ENCODE measurements at places on chromosomes 6 and 20.

DNA sequence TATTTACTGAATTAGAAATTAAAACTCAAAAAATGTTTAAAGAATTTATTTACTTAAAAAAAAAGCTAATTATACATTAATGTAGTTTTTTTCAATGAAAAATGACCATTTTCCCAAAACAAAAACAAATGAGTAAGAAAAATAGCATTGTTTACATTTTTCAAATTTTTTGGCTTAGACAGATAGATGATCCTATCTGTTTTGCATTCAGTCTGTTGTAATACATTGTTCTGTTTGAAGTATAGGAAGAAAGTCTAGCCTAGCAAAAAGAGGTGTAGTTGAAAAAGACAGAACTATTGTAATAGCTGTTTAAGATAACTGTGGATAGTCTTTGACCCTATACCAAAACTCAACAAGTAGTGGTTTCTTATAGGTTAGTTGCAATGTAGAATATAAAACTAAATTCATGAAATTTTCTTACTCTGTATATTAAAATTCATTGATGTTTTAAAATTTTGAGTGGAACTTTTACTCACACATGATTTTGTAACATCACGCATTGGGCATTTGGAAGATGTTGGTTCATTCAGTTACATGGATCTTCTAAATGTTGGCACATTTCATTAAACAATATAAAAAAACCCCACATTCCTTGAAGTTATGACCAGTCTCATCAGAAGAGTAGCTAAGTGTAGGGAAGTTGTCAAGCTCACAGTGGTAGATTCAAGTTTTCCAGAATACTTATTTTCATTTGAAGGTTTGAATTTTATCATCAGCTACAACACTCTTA lies 62.0 kb downstream of the KCNS1 start:
- DNase-seq = no peak

GRCh38 chr20:38192323-38192885 lies 27.3 kb upstream of the TGM2 start:
- DNase-seq = no peak

- DNase-seq = no peak
These were observed 83.1 kb downstream of the IRF4 start for GRCh38 chr6:474453-475185.

DNA sequence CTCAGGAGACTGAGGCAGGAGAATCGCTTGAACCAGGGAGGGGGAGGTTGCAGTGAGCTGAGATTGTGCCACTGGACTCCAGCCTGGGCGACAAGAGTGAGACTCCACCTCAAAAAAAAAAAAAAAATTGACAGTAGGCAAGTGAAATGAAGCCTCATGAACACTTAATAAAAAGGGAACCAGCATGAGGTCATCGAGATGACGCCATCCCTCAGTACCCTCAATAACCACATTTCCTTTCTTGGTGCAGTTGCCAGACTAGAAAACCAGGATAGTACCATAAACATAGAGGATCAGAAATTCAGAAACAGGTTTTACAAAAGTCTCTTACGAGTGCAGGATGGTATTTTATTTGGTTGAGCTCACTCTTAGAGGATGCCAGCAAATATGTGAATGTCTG lies 584.1 kb downstream of the MAFB start:
- no peak for DNase-seq

GRCh38 chr6:110329714-110330436 lies 28.3 kb downstream of the METTL24 start:
- no peak for DNase-seq

DNA sequence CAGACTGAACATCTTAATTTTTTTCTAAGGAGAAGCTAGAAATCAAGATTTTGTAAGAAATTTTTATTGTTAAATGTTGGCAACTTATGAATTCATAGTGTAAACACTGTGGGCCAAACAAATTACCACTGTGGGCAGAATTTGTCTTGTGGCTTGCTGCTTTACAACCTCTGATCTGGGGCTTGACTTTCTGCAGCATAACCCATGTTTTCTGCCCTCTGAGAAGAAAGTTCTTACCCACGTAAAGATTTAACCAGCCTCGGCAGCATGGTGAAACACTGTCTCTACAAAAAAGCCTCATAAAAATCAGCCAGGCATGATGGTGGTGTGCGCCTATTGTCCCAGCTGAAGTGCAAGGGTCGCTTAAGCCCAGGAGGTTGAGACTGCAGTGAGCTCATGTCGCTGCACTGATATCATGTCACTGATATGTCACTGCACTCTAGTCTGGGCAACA lies 12.9 kb downstream of the ITCH start:
- no peak for DNase-seq

DNA sequence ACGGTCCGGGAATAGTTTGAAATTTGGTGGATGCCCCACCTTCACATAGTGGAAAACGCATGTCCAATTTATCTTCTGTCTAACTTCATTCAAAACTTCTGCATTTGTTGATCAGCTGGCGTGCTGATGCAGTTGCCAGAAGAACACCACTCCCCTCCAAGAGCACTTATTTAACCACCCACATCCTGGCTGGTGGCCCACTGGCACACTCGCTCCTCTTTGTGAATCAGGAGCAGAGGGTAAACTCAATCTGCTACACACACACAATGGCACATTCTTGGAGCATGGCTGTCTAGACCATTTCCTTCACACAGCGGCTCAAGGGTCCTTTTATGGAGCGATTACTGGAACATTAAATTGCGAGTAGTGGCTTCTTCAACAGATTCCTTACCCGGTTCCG lies 55.1 kb upstream of the CEP162 start:
- no peak for DNase-seq

- DNase-seq = no peak
These were observed 188.0 kb upstream of the TENT5A start for GRCh38 chr6:81940451-81940985.

GRCh38 chr20:9886227-9886626 lies 47.4 kb upstream of the PAK5 start:
- DNase-seq = no peak

GRCh38 chr6:134229520-134229919 lies 88.4 kb downstream of the SGK1 start:
- no peak for DNase-seq

DNA sequence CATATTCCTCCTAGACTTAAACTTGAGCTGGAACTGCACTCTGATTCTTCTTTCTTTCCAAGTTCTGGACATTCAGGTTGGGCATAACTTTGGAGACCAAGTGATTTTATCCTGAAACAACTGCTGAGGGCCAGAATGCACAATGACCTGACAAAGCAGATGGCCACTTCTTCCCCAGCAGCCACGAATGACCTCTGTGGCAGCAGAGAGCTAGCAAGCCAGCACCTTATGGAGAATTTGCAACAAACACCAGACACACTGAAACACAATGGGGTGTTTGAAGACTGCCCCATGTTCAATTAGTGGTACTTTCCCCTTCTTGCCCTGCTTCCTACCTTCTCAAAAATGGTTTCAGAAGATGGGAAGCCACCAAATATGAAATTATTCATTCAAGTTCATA lies 4.2 kb upstream of the TENT5A start:
- no peak for DNase-seq

- no peak for DNase-seq
These were observed 255.1 kb downstream of the CDH26 start for GRCh38 chr20:60213126-60213893.

DNA sequence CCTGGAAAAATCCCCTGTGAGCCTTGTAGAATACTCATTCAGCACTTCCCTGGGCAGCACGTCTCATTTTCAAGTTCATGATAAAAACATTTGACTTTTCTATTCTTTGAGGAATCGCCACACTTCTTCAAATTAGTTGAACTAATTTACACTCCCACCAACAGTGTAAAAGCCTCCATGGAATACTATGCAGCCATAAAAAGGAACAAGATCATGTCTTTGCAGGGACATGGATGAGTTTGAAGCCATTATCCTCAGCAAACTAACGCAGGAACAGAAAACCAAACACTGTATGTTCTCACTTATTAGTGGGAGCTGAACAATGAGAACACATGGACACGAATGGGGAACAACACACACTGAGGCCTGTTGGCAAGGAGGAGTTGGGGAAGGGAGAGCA lies 102.0 kb upstream of the HEY2 start:
- no peak for DNase-seq

- DNase-seq = no peak
These were observed 41.1 kb upstream of the RFPL4B start for GRCh38 chr6:112305795-112306564.

GRCh38 chr6:50720623-50721022 lies 7.3 kb downstream of the TFAP2D start:
- DNase-seq = no peak

DNA sequence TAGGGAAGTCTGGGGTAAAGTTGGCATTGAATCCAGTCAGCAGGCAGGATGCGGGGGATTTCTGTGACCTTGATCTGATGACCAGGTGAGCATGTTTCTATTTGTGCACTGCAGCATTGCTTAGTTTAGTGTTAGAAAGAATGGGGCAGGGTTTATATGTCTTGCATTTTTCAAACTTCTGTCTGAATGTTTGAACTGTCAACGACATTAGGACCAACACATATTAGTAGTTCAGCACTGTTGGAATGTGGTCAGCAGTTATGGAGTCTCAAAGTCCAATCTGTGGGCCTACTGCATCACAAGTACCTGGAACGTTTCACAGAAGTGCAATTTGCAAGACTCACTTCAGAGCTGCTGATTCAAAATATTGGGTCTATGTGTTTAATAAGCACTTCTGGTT lies 276.6 kb upstream of the BMP2 start:
- DNase-seq = no peak

GRCh38 chr6:165484178-165484889 lies 174.9 kb upstream of the C6orf118 start:
- DNase-seq = no peak

- peak; percentile 68 for DNase-seq
These were observed 4.5 kb downstream of the DLL1 start for GRCh38 chr6:170286246-170286933.

DNA sequence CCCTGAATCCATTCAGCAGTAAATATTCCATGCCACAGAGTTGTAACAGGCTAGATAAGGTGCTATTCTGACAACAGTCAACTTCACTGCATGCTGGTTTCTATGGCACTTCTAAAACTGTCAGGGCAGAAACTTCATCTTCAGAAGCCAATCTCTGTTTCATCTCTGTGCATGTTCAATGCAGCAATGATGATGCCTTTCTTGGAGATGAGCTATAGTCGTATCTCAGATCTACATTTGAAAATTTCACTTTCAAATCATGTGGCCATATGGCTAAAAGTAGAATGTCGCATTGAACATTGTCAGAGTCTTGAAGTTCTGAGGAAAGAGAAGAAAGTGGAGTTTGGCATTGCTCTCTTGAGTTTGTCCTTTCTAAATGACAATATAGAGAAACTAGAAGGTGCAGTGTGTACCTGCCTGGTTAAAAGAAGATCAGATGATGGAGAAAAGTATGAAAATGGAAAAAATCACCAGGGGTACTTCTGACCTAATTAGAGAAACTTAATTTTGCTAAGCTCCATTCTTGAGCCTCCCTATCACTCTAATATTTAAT lies 49.0 kb upstream of the VSTM2L start:
- DNase-seq = no peak

GRCh38 chr20:40251284-40251932 lies 437.6 kb downstream of the MAFB start:
- DNase-seq = no peak

GRCh38 chr6:161061576-161061975 lies 70.0 kb downstream of the MAP3K4 start:
- DNase-seq = no peak

DNA sequence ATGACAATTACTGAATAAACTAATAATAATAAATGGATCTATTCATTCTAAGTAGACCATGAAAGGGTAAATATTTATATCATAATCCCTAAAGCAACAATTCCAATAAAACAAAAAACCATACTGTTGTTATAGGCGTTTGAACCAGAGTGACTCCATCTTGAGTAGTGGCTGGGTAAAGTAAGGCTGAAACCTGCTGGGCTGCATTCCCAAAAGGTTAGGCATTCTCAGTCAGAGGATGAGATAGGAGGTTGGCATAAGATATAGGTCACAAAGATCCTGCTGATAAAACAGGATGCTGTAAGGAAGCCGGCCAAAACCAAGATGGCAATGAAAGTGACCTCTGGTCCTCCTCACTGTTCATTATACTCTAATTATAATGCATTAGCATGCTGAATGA lies 8.3 kb downstream of the OR2H1 start:
- DNase-seq = no peak

GRCh38 chr20:44586289-44586911 lies 4.0 kb downstream of the PKIG start:
- no peak for DNase-seq

GRCh38 chr20:25220810-25221591 lies 25.5 kb downstream of the ENTPD6 start:
- DNase-seq = no peak

GRCh38 chr6:166204852-166205650 lies 37.4 kb upstream of the TBXT start:
- no peak for DNase-seq

DNA sequence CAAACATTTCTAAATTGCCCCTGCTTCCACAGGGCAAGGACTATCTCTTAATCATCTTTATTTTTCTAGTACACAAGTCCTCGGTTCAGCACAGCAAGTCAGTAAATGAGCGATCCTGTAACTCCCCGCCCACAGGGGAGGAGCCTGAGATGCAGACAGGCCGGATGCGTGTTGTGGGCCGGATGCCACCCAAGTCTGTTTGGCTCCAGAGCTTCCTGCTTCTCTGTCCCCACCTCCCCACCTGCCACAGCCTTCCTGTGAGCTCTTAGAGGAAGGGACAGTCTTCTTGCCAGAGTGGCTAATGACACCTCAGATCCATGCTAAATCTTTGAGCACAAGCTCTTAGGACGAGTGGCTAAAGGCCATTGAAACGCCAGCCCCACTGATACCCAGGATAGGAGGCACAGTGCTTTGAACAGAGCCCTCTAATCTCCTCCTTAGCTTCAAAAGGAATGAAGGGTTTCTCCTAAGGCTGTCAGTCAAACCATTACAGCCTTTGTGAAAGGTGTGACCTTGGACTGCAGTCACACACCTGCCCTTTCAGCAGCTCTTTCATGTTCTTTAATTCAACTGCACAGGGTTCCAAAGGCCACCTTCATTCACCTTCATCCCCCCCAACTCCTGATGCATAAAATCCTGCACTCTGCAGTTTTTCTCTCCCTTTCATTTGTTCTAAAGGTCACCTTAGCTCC lies 264.3 kb downstream of the TFAP2C start:
- no peak for DNase-seq

DNA sequence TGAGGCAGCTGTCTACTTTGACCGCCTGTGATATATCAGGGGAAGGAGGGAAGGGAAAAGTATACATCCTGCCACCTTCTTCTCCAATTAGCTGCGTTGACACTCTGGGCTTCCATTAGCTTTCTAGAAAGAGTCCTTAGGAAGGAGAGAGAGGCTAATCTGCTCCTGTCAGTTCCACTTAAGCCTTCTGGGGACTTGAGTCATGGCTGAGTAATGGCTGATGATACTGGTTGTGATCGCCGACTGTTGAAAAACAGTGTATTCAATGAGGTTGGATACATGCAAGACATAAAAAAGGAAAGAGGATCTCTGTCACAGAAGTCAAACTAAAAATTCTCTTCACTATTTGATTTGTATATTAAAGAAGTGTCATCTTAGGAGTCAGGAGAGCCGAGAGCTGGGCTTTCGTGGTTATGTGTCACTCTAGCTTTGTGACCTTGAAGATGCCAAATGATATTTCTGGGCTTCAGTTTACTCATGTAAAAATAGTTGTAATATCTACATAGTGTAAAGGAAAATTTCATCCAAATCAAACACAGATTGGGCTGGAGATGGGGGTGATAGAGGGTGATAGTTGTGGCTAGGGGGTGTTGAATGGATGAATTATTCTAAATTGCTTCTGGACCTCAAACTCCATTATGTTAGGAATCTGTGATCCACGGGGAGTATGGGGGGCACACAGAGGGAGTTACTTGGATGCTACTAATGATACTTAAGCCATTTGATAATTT lies 189.0 kb downstream of the UST start:
- DNase-seq = no peak

GRCh38 chr20:59013959-59014608 lies 5.1 kb upstream of the TUBB1 start:
- DNase-seq = no peak

All from caudate nucleus (tissue), 63 donors.